Stimulated activated CD4-positive, alpha-beta T cell treated with anti-CD3 and anti-CD28 coated beads, Interleukin-15, amount 100 ng/mL, for 1 hour (primary cell): ENCODE measurements at places on chromosomes 3 and 15.

- no peak for DNase-seq
These were observed 245.4 kb upstream of the CBLB start for GRCh38 chr3:106114220-106114619.

DNA sequence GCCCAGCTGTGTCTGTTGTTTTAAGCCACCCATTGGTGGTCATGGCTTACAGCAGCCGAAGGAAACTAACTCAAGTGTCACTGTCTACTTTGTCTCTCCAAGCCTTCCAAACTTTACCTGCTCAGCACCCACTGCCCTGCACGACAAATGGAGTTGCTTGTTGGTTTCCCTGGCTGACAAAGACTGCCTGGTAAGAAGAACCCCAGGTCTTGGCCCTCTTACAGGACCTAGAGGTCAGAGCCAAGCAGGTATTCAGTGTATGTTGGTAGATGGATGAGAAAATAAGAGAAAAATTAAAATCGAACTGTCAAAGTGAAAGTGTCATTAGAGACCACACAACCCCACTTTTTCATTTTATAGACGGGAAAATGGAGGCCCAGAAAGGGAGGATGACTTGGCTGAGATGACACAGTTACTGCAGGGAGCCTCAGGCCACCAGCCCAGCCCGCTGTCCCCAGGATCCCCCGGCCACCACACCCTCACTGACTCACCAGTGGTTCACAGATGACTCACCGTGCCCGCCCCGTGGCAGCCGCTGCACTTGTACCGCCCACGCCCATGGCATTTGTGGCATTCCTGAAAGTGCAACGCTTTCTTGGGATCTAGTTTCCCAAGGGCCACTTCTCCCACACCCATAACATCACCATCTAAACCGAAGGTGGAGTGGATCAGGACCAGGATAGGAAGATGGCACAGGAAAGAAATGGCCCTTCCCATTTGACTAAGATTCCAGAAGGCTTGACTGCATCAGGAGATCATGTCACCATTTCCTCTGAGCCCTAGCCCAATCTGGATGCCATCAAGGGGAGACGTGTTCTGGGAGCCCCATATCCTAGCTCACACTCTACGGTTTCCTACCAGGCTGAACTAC lies 15.2 kb downstream of the SSUH2 start:
- peak; percentile 21 for DNase-seq

- no peak for DNase-seq
These were observed 177.5 kb upstream of the CGNL1 start for GRCh38 chr15:57198654-57199291.

DNA sequence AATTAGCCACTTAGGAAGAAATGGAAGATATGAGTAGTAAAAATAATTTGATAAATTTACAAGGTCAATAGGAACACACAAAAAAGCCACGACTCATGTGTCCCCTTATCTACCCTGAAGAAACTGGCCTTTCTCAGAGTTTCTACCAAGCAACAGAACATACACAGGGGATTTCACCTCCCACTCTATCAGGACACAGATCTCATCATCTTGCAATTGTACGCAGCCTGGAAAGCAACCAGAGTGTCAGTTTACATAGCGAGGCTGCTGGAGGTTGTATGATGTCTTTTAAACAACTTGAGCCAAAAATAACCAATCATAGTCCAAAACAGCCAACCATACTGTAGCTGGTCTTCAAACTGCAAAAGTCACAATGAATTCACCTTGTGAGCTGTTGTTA lies 19.7 kb upstream of the LMOD3 start:
- DNase-seq = no peak

GRCh38 chr3:129077222-129077621 lies 16.6 kb downstream of the GP9 start:
- DNase-seq = no peak

- no peak for DNase-seq
These were observed at the start of gene FSTL1 for GRCh38 chr3:120450600-120451271. FSTL1 (minus strand) TSS chr3:120450992; CDS start chr3:120450746, 246 bp downstream.

- no peak for DNase-seq
These were observed at the start of gene ACAD11 for GRCh38 chr3:132659365-132660051. ACAD11 (minus strand) TSS chr3:132659809; CDS start chr3:132659751, 58 bp downstream.

DNA sequence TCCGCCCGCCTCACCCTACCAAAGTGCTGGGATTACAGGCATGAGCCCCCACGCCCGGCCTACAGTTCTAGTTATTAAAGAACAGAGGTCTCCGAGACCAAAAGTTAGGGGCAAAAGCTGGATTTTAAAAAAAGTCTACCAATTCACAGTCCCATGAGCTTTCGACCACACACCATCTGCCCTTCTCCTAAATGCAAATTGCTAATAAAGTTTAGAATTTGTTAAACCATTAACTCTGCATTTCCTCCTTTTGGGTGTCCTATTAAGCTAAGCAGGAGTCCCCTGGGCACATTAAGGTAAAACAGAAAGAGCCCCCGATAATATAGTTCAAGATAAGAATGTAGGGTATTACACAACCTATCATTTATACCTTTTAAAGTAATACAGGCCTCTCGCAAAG lies 322.7 kb downstream of the FOXP1 start:
- no peak for DNase-seq

- DNase-seq = no peak
These were observed 122.2 kb upstream of the FGF7 start for GRCh38 chr15:49300856-49301255.

GRCh38 chr3:138460536-138461205 lies 26.3 kb downstream of the ESYT3 start:
- DNase-seq = no peak

- DNase-seq = no peak
These were observed 158.6 kb upstream of the NR2E3 start for GRCh38 chr15:71651750-71652186.

DNA sequence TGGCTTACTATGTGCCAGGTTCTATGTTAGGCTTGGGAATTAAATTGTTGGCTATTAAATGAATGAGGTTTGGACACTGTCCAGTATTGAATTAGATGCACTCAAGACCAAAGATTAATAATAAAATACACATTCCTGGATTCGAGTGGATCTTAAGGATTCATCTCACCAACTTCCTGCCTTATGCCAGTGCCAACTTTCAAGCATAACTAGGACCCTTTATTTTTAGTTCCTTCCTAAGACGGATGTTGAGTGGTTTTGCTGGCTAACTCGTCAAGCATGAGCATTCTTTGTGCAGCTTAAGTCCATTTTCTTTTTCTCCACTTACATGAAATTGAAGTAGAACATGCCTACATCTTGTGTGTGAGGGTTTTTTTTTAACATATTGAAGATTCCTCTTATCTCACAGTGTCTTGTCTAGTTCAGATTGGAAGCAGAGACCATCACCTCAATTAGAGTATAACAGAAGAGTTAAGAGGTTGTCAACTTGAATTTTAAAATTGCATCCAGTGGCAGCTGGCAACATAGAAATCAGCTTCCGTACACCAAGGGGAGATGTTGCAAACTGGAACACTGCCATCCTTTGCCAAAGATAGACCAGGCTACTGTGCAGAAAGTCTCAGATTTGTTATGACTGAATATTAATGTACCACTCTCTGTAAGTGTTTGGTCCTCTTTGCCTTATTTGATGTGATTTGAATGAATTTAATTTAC lies 106.3 kb upstream of the BFSP2 start:
- no peak for DNase-seq

DNA sequence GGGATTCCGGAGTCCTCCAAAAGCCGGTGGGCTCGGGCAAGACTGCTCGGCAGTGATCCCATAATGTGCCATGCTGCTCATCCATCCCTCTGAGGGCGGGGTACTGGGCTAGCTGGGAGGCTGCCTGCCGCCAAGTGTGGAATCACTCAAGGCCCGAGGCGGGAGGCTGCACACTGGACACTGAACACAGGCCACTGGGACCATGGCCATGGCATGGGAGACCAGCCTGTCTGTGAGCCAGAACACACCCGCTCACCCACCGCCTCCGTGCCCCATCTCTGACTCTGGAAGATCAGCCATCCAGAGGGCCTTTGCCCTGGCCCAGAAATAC lies 1.4 kb downstream of the C3orf22 start:
- DNase-seq = no peak

- DNase-seq = peak; percentile 18
These were observed 67.1 kb downstream of the MB21D2 start for GRCh38 chr3:192850451-192850981.
